ENCODE measurements at places on chromosomes 2 and 18. TPM values are rescaled to one million over a fixed set of nuclear protein-coding genes. Genes with fewer than 3 reads are reported as not detected.

Gene CABYR
- 1.0 TPM for total RNA-seq

Gene DSC1
- total RNA-seq: 0.40 TPM

Gene CCDC150
- total RNA-seq: 19.1 TPM

- no peak overlapping the region for H3K27ac ChIP-seq
- no peaks in the 10 kb centered on the region for H3K36me3 ChIP-seq
- no peaks in the 10 kb centered on the region for H3K27me3 ChIP-seq
- no peak overlapping the region for H3K4me3 ChIP-seq
- H3K4me1 ChIP-seq: peaks cover 24% of the 10 kb centered on the region
- DNase-seq: no peak
Observed at GRCh38 chr2:135825550-135826176, 11.3 kb downstream of the LCT start.

GRCh38 chr2:70982971-70983370, 4.5 kb downstream of the ANKRD53 start:
- no peaks in the 10 kb centered on the region for H3K27me3 ChIP-seq
- H3K27ac ChIP-seq: no peak overlapping the region
- peaks cover 2% of the 10 kb centered on the region for H3K4me1 ChIP-seq
- no peak overlapping the region for H3K4me3 ChIP-seq
- DNase-seq: no peak

DNA sequence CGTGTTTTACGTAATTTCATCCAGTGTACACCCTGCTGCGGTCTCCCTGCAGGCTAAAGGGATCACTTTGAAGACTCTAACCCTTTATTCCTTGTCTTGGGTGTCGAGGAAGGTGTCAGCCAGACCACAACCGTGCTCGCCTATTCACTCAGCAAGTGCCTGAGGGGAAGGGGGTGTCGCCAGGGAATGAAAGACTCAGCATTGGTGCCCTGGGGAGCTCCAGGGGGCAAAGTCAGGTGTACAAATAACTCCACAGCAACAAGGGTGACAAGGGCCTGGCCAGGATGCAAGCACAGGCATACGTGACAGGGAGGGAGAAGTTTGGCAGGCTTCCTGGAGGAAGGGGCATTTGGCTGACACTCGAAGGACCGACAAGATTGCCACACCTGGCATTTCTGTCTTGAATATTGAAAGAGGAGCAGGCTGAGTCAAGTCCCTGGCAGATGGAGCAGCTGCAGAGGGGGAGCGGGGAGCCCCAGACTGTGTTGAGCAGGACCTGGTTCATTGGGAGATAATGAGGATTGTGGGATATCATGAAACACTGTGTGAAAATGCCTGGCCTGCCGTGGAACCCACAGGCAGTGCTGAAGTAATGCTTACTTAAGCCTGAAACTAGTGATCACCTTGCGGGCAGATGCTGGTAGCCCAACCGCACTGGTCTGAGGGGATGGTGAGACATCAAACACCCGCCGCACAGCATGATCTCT, 93.9 kb downstream of the RHOB start:
- no peak overlapping the region for H3K27ac ChIP-seq
- H3K4me3 ChIP-seq: no peak overlapping the region
- H3K4me1 ChIP-seq: no peaks in the 10 kb centered on the region
- DNase-seq: no peak
- no peaks in the 10 kb centered on the region for H3K36me3 ChIP-seq

- no peak for DNase-seq
- H3K36me3 ChIP-seq: no peaks in the 10 kb centered on the region
- no peak overlapping the region for H3K27ac ChIP-seq
Observed at GRCh38 chr18:48875314-48875941, 75.3 kb downstream of the SMAD7 start.

GRCh38 chr2:65789923-65790675, 357.7 kb upstream of the SPRED2 start:
- no peak overlapping the region for H3K4me3 ChIP-seq
- H3K27ac ChIP-seq: no peak overlapping the region
- H3K27me3 ChIP-seq: no peaks in the 10 kb centered on the region
- no peaks in the 10 kb centered on the region for H3K36me3 ChIP-seq

GRCh38 chr18:8439055-8439454, 170.2 kb upstream of the RAB12 start:
- H3K4me1 ChIP-seq: no peaks in the 10 kb centered on the region
- no peak overlapping the region for H3K27ac ChIP-seq
- H3K4me3 ChIP-seq: no peak overlapping the region
- DNase-seq: no peak
- H3K27me3 ChIP-seq: no peaks in the 10 kb centered on the region

- no peaks in the 10 kb centered on the region for H3K27me3 ChIP-seq
- H3K4me1 ChIP-seq: no peaks in the 10 kb centered on the region
- H3K4me3 ChIP-seq: no peak overlapping the region
- no peak for DNase-seq
- no peak overlapping the region for H3K27ac ChIP-seq
Observed at GRCh38 chr18:44409515-44409914, 271.2 kb upstream of the SETBP1 start.

All from GM12878 (cell line).